Endothelial cell (in vitro differentiated cells): ENCODE measurements at places on chromosomes 2 and 18. TPM values are rescaled to one million over a fixed set of nuclear protein-coding genes. Genes with fewer than 3 reads are reported as not detected.

- DNase-seq: no peak
Measured at GRCh38 chr2:161107265-161107664, 53.0 kb upstream of the TANK start.

GRCh38 chr2:10204326-10205161 lies 82.0 kb downstream of the RRM2 start:
- DNase-seq: no peak

- no peak for DNase-seq
Measured at GRCh38 chr2:8484502-8485283, 197.2 kb upstream of the ID2 start.

DNA sequence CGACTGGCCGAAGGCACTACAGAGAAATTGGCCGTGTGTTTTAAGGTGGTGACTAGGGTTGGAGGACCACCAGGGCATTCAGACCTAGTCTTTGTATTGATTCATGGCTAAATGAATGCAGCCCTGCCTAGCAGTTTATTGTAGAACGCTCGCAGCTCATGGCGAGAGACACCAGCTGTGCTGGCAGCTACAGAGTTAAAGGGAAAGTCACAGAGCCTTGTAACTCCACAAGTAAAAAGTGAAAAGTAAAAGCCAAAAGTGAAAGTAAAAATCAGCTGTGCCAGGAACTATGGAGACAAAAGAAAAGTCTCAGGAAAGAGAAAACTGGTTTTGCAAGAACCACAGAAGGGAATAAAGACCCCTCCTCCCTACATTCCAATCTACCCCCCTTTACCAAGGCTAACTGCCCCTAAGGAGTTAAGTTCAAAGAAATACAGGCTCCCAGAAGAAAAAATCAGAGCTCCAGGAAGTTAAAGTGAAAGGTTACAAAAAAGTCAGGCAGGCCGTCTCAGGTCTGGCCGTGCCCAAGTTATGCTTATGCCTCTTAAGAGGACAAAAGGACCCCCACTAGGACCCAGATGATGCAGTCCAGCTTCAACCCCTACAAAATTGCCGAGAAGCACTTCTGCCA lies 46.4 kb upstream of the SELENOI start:
- peak; percentile 24 for DNase-seq

DNA sequence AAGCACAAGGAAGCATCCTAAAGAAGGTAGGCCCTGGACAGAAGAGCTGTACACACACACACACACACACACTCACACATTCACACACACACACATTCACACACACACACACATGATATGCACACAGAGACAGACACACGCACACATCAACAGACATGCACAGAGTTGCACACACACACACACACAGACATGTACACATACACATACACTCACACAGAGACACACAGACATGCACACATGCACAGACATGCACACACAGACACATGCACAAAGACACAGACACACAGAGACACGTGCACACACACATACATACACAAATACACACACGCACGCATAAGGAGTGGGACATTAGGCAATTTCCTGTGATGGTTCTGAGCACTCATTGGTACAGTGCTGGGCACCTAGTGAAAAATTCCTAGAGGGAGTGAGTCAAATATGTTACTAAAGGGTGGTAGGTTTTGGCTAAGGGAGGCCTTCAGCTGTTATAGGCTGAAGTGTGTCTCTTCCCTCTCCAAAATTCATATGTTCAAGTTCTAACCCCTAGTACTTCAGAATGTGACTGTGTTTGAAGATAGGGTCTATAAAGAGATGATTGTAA lies 26.4 kb downstream of the THNSL2 start:
- DNase-seq: no peak

DNA sequence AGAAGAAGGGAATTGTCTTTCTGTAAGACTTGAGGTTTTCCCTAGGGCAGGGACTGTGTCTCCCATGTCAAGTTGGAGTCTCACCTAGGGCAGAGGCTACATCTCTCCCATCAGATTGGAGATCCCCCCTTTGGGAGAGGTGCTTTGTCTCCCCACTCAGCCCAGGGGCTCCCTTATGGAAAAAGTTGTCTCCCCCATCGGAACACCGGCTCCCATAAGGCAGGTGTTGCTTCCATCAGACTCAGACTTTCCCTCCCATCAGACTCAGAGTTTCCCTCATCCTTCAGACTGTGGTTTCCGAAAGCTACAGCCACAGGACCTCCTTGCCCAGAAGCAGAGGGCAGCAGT lies 5.8 kb downstream of the ANKRD53 start:
- no peak for DNase-seq

DNA sequence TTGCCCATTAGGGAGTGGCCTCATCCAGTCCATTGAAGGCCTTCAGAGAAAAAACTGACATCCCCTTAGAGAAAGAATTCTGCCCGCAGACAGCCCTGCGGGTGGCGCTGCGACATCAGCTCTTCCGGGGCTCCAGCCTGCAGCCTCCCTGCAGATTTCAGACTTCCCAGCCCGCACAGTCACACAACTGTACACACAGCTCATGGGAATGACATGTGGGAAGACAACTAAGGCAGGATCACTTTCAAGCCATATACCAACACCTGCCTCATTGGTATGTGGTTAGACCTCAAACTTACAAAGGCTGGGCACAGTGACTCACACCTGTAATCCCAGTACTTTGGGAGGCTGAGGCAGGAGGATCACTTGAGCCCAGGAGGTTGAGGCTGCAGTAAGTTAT lies 24.8 kb upstream of the TUBB6 start:
- peak; percentile 53 for DNase-seq

DNA sequence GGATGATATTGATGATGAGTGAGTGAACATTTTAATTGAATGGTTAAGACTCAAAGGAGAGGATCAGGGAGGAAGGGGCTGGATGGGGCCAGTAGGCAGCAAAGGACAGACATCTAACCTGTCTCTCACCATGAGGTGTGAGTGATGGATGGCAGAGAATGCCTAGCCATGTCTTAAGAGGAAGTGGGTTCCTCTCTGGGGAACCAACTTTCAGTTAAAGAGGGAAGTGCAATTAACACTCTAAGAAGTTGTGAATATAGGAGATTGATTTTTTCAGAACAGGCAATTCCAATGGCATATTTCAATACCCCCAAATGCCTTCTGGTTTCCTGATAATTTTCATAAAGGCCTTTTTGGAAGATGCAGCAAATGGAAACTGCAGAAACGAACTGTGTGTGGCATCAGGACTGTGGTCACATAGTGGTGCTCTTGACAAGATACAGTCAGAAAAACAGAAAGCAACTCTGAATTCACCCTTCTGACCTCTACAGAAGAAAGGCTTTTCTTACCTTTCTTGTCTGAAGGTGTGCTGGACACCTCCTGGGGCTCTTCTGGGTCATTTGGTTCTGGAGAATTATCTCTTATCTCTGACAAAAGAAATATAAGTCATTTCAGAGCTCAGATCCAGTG lies 10.2 kb downstream of the SP110 start:
- no peak for DNase-seq

GRCh38 chr2:240224676-240225075 lies 84.2 kb upstream of the OTOS start:
- no peak for DNase-seq

- DNase-seq: no peak
Measured at GRCh38 chr18:9348766-9349165, 14.2 kb downstream of the TWSG1 start.

DNA sequence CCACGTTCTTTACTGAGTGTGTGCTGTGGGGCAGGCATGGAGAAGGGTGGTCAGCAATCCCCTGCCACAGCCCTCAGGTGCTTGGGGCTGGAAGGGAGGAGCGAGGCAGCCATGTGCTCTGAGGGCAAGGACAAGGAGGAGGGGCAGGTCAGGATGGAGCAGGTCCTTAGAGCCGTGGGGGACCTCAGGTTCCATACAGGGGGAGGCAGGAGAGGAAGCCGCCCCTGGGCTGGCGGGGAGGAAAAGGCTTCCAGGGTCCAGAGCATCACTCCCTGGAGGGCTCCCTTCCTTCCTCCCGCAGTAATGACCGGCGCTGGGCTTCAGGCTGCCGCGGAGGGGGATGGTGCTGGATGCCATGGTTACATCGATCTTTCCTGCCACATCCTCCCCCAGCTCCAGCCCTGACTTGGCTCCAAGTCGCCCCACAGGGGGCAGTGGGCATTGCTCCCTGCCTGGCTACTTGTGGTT lies 6.6 kb downstream of the GAREM2 start:
- peak; percentile 59 for DNase-seq

The UGT1A7 gene
- total RNA-seq: not detected

The MBD1 gene
- total RNA-seq: 65.1 TPM

The LHCGR gene
- total RNA-seq: not detected

The OTX1 gene
- 0.33 TPM for total RNA-seq
